ENCODE measurements at places on chromosomes 5 and 9.

GRCh38 chr5:142686210-142686734 lies 382 bp upstream of the FGF1 start:
- DNase-seq: no peak

DNA sequence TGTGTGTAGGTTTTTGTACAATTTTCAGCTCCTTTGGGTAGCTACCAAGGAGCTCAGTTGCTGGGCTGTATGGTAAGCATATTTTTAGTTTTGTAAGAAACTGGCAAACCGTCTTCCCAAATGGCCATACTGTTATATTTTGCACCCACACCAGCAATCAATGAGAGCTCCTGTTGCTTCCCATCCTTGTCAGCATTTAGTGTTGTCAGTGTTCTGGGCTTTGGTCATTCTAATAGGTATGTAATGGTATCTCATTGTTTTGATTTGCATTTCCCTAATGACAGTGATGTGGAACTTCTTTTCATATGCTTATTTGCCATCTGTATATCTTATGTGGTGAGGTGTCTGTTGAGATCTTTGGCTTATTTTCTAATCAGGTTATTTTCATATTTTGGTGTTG lies 320.1 kb downstream of the MLLT3 start:
- no peak for DNase-seq

- no peak for DNase-seq
Measured at GRCh38 chr5:154511984-154512383, 34.0 kb upstream of the HAND1 start.

DNA sequence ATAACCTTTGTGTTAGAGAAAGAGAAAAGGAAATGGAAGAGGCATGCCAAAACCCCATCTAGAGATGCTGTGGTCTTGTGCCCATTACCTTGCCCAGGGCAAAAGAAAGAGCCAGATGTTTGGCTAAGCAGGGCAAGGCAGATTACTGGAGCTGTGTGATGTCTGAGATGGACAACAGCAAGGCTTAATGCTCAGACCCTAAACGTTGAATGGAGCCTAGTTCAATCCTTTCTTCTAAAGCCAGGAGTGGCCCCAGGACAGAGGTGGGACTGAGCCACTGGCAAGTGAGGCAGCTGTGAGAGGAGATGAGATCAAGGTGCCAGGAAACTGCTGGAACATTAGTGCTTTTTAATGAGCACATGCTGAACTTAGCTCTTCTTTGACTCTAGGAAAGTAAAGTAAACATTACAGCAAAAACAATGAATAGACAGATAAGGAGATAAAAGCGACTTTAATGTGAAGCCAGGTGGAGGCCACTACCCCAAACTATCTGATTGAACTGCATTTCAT lies 143.0 kb upstream of the EGFLAM start:
- DNase-seq: no peak

DNA sequence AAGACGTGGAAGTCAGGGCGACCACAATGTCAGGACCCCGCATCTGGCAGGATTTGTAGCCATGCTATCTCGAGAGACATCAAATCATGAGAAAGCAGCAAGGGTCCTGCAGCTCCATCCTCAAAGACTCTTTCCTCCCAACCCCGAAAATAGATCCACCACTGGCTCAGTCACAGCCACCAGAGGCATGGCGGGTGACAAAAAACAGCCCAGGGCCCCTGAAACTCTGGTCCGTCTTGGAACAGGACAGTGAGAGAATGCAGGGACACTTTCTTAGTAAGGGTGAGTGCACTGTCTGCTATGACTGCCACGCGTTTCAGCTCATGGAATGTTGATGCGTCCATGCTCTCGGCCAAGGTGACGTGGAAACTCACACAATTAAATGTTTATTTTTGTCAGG lies 220.9 kb downstream of the IRX2 start:
- DNase-seq: no peak

DNA sequence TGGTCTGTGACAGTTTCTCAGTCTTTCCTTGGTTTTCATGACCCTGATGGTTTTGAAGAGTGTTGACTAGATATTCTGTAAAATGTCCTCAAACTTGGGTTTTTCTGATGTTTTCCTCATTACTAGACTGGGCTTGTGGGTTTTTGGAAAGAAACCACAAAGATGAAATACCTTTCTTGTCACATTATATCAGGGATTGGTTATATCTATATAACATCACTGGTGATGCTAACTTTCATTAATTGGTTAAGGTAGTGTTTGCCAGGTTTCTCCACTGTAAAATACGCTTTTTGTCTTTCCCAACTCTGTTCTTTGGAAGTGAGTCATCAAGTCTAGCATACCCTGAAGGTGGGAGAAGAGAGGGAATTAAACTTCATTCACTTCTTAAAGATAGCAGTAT lies 3.3 kb upstream of the IL31RA start:
- DNase-seq: no peak

DNA sequence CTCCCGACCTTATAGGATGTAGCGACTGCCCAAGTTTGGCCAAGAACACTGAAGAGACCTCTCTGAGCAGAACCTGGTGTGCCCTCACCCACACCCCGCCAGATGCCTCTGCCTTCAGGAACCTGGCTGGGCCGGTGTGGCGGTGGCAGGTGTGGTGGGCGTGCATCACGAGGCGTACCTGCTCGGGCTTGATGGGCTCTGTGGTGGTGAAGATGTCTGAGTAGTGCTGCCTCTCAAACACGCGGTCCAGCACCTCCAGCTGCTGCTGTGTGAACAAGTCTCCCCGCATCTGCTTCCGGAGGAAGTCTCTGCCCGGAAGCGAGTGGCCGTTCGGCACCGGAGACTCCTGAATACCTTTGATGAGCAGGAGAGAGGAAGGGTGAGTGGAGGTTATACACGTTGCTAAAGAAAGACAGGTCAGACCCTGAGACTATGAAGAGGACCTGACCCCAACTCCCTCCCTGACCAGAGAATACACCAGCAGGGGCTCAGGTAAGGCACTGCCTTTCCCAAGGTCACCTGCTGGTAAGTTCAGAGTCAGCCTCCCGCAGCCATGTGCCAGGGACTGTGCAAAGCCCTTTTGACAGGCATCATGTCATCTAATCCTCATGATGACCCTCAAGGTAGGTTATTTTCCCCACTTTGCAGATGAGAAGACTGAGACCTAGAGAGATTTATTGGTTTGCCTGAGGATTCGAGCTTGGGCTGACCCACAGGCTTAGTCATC lies 67.5 kb downstream of the PAX5 start:
- DNase-seq: no peak

GRCh38 chr9:22722492-22722891 lies 275.9 kb downstream of the DMRTA1 start:
- no peak for DNase-seq

DNA sequence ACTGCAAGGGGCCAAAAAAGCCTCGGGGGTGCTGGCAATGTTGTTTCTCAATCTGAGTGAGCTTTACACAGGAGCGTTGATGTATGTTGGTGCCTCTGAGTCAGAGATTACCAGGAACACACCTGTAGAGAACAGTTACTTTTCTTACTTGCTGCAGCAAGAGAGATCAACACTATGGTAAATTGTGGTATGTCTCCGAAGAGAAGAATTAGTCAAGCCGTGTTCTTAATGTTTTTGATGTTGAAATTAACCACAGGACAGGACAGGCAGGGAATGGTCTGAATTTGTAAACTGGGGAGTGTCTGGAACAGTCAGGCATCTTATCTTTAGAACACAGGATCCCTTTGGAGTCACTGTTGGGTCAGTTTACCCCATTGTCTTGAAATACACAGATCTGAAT lies 285.7 kb downstream of the DNAH5 start:
- no peak for DNase-seq

- DNase-seq: no peak
Measured at GRCh38 chr5:117519957-117520500, 945.4 kb upstream of the SEMA6A start.

- DNase-seq: no peak
Measured at GRCh38 chr9:94280409-94280989, 21.4 kb downstream of the ZNF169 start.

GRCh38 chr5:173968154-173968797 lies 20.7 kb upstream of the C5orf47 start:
- DNase-seq: peak; percentile 67

- DNase-seq: no peak
Measured at GRCh38 chr9:112180387-112180881, 5.3 kb upstream of the SUSD1 start.

GRCh38 chr9:83334320-83334719 lies 203.9 kb downstream of the FRMD3 start:
- DNase-seq: peak; percentile 71

DNA sequence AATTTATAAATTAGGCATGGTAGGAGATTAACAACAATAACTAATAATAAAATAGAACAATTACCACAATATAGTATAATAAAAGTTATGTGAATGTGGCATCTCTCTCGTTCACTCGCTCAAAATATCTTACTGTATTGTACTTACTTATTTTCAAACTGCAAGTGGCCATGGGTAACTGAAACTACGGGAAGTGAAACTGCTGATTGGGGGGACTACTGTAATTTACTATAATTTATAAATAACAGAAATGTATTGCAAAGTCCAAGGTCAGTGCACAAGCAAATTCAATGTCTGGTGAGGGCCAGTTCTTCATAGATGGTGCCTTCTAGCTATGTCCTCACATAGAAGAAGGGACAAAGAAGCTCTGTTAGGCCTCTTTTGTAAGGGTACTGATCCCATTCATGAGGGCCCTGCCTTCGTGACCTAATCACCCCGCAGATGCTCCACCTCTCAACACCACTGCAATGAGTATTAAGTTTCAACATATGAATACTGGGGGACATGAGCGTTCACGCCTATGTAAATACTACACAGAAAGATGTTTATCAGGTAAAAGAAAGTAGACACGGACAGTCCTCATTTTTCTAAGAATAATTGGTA lies 39.0 kb downstream of the KCNIP1 start:
- no peak for DNase-seq

DNA sequence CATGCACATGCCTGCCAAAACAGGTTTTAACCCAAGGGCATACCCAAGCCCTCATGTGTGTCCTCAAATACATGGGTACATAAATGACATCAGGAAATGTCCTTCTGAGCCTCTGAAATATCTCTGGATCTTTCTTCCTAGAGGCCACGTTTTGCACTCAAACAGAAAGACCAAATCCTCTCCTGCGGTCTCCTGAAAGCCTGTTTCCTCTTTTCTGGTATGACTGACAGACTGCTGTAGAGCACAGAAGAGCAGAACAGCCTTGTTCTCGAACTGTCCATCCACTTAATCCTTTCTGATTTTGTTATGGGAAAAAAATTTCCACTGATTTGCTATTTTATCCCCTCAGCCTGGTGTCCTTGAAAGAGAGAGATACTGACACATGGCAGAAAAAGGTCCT lies 107.2 kb downstream of the ASTN2 start:
- no peak for DNase-seq

GRCh38 chr9:105959531-105959930 lies 265.2 kb downstream of the TMEM38B start:
- no peak for DNase-seq

GRCh38 chr5:36982146-36982545 lies 105.6 kb downstream of the NIPBL start:
- no peak for DNase-seq

GRCh38 chr5:29262339-29263123 lies 1931.0 kb upstream of the CDH6 start:
- DNase-seq: no peak

DNA sequence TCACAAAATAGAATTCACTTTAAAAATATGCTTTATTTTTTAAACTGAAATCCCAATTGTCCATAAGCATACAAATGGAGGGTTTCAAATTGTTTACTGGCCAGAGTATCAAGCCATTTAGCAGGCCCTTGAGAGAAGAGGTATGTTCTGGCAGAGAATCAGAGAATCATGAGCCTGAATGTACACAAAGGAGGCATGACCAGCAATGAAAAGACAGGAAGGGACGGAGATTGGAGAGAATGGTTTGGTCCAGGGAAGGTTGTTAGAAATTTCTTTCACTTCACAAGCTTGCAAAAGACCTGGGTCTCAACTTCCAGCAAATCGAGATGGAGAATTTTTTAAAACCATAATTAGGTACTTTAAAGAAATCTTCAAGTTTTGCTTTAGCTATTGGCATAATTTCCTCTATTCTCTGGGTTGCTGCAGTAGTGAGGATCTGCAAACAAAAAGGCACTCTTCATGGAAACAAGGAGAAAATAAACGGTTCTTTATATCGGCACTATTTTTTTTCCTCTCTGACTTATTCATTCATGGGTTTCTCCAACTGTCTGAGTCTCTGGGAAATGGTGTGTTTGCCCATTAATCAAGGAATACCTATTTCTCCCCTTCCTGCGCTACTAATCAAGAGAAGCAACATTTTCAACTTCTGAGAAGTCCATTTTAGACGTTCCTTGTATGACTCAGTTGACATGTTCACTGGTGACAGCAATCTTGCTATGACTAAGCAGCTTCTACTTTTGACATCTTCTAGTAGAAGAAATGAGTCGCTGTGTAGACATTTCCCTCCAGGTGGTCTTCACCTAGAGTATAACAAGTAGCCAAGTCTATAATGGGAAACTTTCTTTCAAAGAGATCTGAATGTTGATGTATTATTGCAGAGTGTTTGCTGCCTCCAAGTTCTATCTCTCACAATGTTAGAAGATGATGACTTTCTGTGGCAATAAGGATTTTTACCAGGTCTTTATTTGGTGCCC lies 23.1 kb upstream of the ERCC6L2 start:
- no peak for DNase-seq

- DNase-seq: no peak
Measured at GRCh38 chr5:170554521-170555267, 50.9 kb downstream of the KCNIP1 start.

DNA sequence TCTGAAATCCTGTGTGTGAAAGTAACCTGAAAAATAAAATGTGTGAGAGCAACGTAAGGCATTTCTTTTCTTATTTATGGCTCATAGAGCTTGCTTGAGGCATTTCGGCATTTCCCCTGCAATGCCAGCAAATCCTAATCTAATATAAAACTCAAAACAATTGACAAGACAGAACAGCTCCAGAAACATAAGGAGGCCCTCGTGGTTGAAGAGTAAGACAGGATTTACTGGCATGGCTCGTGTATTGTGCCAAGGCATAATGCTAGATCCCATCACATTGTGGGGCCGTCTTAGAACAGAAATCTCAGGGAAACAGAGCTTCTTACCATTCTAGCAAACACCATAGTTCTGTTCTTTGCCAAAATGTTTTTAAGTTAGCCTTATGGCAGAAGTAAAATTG lies 166.2 kb downstream of the NTRK2 start:
- DNase-seq: no peak

DNA sequence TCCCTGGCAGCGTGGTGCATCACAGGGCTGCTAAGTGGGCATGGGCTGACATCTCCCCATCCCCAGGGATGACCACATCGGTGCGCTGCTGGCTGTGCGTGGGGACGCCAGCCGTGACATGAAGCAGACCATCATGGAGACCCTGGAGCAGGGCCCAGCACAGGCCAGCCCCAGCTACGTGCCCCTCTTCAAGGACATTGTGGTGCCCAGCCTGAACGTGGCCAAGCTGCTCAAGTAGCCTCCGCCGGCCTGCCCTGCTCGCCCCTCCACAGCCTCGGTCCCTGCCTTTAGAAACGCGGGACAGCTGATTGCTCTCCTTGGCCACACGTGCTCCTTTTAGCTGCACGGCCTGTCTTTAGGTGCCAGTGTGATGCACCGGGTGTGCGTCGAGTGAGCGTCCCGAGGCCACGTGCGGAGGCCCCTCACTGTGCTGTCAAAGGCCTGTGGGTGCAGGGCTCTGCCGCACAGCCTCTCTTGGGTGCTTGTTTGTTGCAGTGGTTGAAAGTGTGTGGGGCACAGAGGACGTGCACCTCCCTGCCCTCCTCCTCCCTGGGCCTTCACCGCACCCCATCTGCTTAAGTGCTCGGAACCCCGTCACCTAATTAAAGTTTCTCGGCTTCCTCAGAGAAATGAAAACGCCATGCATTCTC lies 23.8 kb downstream of the EXOC3 start:
- no peak for DNase-seq

All from iPS-NIHi11 (cell line).